ENCODE measurements at places on chromosomes 2 and 18.

DNA sequence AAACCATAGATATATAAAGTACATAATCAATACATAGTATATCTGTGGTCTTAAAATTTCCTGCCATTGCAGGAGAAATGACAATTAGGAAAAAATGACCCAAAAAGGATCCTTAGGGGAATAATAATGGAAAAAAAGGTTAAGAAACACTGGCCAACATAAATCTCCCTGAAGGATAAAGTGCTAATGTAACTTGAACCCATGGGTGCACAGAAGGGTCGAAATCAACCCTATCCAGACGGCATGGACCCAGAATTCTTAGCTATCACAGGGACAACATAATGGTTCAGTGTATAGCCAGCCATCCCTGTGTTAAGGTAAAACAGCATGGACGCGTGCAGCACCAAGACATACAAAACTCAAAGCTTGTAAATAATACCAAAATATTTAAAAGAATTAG is 150.8 kb downstream of the DYM start:
- no peak for DNase-seq

DNA sequence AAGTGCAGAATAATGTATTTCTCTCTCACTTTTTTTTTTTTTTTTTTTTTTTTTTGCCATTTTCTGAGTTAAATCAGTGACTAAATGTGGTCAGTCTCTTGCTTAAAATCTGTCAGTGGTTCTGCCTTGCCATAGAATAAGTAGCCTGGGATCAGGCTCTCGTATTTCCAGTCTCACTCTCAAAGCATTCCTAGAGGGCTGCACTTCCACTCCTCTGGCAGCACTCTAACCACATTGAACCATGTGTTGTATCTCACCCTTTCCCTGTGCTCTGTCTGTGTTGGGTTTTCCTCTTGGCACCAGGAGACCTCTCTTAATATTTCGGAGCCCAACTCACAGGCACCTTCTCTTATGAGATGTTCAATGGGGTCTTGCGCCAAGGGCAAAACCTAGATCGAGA is 304.4 kb downstream of the CTNNA2 start:
- DNase-seq = no peak

- peak; percentile 28 for DNase-seq
These were observed 242.0 kb upstream of the LYPD1 start for GRCh38 chr2:132911726-132912724.

DNA sequence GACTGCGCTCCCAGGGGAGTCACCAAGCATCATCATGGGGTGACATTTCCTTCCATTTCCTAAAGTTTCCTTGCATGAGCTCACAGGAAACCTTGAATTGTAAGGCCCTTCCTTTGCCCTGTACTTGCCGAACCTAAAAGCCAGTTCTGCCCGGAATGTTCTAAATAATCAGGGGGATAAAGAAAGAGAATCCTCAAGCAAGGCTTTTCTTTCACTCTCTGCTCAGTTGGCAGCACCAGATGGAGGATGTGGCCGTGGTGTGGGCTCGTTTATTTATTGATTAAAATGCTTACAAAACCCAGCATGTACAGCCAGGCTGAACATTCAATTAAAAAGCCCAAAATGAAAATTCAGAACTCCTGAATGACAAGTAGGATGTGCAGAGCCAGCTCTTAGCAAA is 170.5 kb downstream of the SH3RF3 start:
- DNase-seq = no peak

- DNase-seq = no peak
These were observed 63.2 kb downstream of the MBD2 start for GRCh38 chr18:54161267-54161666.

- DNase-seq = no peak
These were observed 363.0 kb downstream of the SS18 start for GRCh38 chr18:25727281-25727985.

DNA sequence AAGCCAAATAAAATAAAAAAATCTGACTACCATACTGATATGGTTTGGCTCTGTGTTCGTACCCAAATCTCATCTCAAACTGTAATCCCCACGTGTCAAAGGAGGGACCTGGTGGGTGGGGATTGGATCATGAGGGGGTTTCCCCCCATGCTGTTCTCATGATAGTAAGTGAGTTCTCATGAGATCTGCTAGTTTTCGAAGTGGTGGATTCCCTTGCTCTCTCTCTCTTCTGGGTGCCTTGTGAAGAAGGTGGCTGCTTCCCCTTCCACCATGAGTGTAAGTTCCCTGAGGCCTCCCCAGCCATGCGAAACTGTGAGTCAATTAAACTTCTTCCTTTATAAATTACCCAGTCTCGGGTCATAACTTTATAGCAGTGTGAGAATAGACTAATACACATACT is 123.8 kb upstream of the WDSUB1 start:
- DNase-seq = no peak

- no peak for DNase-seq
These were observed 67.4 kb upstream of the HPCAL1 start for GRCh38 chr2:10235099-10235908.

DNA sequence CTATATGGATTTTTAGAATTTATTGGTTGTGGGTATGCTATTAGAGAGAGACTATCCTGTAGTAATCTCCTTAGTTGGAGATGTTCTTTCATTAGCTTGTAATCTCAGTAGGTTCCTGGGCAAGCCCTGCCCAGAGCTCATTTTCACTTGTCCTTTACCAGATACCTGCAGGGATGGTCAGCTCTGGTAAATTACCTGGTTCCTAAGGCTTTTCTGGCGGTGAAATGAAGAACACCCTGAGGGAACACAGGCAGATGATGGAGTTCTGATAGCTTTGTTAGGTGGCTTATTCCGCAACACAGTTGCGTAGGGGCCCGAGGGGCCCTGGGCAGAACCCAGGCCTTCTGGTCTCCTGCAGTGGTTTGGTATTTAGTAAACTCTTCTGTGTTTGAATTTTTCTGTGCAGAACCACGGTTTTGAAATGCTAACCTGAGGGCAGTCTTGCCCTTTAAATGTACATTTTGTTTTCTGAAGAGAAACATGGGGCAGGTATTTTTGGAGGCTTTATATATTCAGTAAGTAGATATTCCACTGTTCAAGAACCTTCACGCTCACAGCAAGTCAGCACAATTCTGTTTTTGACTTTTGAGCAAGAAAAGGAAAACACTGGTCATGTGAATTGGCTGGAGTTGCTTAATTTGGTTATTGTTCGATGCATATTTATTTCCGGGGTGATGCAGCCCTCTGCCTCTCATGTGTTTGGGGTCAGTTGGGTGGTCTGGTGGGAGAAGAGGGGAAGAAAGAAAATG is 22.4 kb downstream of the ZNF532 start:
- no peak for DNase-seq

- no peak for DNase-seq
These were observed 159.9 kb downstream of the PRPF40A start for GRCh38 chr2:152557273-152557888.

DNA sequence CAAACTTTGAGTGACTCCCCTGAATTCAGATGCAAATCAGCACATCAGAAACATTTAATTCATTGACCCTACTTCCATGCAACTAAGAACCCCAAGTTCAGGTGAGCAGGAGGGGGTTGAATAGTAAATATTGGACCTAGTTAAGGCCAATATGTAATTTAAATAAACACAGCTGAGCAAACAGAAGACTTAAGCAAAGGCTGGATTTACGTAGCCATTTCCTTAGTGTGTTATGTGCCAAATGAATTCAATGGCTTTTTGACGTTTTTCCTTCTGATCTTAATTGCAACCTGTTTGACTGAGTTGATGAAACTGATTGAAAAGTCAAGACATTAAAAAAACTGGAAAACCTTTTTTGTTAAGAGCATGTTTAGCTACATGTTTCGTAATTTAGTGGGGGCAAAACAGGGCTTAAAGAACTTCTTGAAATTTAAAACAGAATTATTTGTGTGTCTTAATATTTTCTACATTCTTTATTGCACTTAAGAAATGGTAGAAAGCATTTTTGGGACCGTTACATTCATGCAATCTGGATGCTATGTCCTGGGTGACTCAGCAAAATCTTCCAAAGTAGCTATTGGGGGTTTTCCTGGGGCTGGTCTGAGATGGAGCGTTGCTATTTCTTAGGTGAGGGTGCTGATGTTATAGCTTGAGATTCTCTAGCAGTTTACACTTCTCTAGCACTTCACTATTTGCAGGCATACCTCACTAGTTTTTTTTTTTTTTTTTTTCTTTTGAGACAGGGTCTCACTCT is 25.5 kb upstream of the KCNE4 start:
- DNase-seq = no peak

GRCh38 chr2:147345246-147345645 is 499.6 kb upstream of the ACVR2A start:
- no peak for DNase-seq

- DNase-seq = peak; percentile 58
These were observed 9.2 kb upstream of the KYNU start for GRCh38 chr2:142868229-142868762.

DNA sequence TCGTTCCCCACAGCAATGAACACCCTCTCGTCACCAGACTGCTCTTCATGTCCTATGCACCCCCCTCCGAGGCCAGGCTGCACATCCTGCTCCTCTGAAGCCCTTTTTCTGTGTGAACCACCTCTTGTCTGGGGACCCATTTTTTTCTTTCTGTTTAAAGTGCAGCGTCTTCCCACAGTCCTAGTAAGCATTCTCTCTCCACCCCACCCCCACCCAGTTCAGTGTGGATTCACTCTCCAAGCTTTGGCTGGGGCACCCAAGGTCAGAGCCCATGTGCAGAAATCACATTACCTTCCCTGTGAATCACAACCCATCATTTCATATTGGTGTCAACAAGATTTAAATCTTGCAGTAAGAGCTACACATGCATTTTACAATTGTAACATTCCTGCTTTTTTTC is 26.4 kb upstream of the PKDCC start:
- DNase-seq = peak; percentile 42

- DNase-seq = no peak
These were observed 66.8 kb upstream of the SEC11C start for GRCh38 chr18:59072727-59073421.

DNA sequence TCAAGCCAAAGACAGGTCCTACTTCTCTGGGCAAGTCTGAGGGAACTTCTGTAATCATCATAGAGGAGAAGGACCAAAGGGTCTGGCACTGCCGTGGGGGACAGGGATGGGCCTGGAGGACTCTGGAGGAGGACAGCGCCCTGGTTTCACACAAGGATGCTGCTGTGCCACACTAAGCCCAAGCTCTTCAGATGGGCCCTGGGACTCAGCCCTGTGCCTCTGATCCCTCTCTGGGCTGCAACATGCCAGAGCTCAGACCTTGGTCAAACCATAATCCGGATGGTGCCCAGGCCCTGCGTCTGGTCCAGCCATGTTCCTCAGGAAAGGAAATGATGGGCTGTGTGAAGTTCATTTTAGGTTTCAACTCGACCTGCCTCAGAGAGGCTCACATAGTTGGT is 222.0 kb upstream of the COPS8 start:
- no peak for DNase-seq

GRCh38 chr2:128315829-128316776 is 2.6 kb downstream of the HS6ST1 start:
- peak; percentile 30 for DNase-seq

DNA sequence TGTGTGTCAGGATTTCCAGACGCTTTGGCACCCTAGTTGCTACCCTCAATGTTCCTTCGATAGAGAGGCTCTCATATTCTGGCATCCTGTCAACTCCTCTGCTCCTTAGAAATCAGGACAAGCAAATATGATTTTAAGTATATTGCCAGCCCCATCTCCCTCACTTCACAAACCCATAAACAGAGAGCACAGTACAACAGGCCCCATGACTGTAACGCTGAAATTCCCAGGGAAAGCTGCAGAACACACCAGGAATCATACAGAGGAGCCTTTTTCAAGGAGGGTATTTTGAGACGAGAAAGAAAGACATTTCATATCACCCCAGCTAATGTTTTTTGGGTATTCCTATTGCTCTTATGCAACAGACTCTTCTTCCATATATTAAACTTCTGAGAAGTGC is 162.9 kb downstream of the NAPG start:
- DNase-seq = no peak

Measured in left ventricle myocardium superior (tissue), 1 donor.